ENCODE measurements at places on chromosomes 4 and X.

GRCh38 chr4:86921608-86922252 lies 13.1 kb upstream of the AFF1 start:
- no peak for DNase-seq

- no peak for DNase-seq
These were observed 149.2 kb downstream of the CBR4 start for GRCh38 chr4:168860827-168861226.

DNA sequence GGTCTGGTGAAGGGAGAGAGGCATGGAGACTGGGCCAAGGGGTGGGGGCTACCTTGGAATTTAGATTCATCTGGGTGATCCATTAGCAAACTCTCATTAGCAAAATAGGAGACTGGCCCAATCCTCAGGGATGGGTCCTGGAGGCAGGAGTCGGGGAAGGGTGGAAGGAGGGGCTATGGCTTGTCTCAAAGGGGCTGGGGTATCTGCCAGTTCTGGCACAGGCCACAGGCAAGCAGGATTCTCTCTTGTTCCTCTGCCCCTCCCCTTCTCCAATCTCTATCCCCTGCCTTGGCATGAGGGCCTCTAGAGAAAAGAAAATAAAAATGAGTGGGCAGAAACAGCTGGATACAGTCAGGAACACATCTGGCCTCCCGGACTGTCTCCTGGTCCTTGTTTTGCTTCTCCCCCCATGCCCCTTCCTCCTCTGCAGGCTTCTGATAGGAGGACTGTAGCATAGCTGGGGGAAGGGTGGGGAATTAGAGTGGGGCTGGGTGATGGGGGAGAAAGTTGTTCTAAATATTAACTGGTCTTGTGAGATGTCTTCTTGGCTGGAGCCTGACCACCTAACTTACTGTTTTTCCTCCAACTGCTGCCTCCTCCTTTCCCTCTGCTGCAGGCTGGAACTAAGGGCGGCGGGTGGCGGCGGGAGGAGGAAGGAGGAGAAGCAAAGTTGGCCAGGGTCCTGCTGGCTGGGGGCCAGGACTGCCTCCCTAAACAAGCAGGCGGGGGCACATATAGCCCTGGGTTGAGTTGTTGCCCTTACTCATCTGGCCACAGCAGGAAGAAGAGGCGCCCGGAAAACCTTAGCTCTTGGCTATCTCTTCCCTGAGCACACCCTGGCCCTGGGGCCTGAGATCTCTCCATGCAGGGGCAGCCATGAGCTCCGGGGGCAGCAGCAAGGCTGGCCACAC lies 53.3 kb upstream of the LAS1L start:
- no peak for DNase-seq

GRCh38 chrX:155819966-155820491 lies 61.1 kb upstream of the VAMP7 start:
- no peak for DNase-seq

DNA sequence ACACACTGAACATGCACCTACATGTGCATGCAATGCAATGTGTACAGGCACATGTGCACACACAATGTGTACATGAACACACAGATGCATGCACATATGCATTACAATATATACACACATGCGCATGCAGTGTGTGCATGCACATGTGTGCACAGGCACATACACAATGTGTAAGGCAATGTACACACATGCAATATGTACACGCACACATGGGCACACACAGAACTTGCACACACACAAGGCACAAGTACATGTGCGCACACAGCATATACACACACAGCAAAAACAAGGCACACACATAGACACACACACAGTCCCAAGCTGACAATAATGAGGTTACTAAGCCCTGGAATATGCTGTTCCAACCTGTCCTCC lies 76.3 kb downstream of the EVC2 start:
- DNase-seq = no peak

GRCh38 chrX:73868916-73869315 lies 305.9 kb downstream of the CHIC1 start:
- DNase-seq = no peak

GRCh38 chr4:98746936-98747335 lies 88.5 kb upstream of the TSPAN5 start:
- no peak for DNase-seq

- DNase-seq = no peak
These were observed 286.1 kb downstream of the DCHS2 start for GRCh38 chr4:154205471-154205870.

GRCh38 chrX:119667111-119667878 lies 25.7 kb downstream of the SEPTIN6 start:
- DNase-seq = no peak

- DNase-seq = no peak
These were observed 15.4 kb downstream of the NHS start for GRCh38 chrX:17390419-17390850.

- no peak for DNase-seq
These were observed 36.9 kb downstream of the GABRA4 start for GRCh38 chr4:46956451-46956850.

- DNase-seq = no peak
These were observed 2.5 kb downstream of the FGF5 start for GRCh38 chr4:80268936-80269335.

DNA sequence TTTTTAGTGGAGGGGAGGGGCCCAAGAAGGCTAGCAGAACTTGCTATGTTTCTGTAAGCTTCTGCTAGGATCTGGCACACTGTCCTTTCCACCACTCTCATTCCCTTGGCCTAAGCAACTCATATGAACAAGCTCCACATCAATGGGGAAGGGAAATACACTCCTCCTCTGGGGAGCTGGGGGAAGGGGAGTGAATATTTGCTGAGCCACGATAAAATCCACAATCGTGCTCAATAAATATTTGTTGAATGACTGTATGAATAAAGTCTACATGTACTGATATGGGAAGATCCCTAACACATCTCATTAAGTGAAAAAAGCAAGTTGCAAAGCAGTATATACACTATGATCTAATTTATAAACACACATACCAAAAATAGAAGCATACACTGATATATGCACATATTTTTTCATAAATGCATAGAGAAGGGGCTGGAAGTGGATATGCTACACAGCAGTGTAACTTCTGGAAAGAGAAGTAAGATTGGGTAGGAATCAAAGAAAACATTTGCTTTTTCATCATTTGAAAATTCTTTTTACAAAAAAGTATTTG lies 95.8 kb upstream of the EFHC2 start:
- DNase-seq = no peak

DNA sequence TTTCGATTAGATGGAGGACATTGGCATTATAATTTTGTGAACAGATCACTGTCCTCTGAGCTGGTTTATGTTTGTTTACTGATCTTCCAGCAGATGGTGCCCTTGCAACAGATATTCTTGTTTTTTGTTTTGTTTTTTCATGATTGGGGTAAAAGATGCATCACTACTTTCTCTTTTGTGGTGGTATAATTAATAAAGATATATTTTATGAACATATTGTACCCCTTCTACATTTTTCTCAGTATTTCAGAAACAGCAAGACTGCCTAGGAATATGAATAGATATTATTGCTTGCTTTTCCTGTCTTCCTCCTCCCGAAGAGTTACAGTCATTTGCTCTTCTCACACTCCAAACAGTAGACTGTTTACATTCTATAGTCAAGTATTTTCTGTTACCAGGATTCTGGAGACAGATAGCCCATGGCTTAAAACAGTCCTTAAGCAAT lies 905.2 kb downstream of the TRAM1L1 start:
- DNase-seq = no peak

DNA sequence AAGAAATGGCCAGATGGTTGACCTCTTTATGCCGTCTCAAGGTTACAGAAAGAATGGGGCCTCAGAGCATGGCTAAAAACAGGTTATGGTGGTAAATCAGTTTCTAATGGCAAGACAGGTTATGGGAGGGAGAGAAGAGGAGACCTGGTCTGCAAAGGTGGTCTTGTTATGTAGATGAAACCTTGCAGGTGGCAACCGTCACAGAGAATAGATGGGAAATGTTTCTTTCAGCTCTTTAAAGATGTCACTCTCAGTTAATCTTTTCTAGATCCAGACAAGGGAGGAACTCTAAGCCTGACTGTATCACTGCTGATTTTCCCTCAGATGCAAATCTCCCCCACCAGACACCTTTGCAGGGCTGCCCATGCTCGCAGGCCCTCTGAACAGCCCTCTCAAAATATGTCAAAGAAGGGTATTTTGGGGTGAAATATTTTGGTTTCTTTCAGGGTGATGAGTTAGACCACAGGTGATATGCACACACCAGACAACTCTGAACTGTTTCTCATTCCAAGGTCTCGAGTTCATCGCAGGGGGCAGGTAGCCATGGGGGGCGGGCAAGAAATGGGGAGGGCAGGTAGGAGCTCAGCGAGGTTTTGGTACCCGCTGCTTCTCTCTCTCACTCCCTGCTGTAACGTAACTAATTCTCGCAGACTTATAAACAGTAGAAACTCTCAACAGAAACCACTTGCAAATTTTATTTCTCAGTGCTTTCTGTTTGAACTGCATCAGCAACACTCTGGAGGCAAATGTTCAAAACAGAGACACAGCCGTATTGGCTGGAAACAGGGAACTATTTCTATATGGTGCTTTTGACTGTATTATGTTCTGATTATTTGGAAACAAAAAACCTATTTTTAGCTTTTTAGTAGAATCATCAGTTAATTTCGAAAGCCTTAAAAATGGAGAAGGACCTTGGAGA lies 32.4 kb downstream of the CASP3 start:
- peak; percentile 10 for DNase-seq

DNA sequence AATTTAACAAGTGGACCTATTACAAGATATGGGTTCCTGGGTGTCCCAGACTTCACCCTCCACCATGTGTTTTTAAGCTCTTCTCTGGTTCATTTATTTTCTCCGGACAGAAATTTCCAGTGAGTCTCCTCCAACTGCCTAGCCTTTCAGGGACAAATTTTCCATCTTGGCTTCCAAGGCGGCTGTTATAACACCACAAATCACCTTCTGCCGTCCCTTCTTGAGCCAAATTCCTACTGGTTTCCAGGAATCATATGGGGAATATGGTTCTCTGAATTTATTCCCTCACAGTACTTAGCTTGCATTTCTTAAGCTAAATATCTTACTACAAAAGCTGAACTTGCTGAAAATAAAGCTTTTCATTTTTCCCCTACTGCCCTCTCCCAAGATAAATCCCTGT lies 18.8 kb downstream of the NEXMIF start:
- DNase-seq = no peak

GRCh38 chr4:178672512-178672911 lies 1230.3 kb upstream of the AGA start:
- no peak for DNase-seq

DNA sequence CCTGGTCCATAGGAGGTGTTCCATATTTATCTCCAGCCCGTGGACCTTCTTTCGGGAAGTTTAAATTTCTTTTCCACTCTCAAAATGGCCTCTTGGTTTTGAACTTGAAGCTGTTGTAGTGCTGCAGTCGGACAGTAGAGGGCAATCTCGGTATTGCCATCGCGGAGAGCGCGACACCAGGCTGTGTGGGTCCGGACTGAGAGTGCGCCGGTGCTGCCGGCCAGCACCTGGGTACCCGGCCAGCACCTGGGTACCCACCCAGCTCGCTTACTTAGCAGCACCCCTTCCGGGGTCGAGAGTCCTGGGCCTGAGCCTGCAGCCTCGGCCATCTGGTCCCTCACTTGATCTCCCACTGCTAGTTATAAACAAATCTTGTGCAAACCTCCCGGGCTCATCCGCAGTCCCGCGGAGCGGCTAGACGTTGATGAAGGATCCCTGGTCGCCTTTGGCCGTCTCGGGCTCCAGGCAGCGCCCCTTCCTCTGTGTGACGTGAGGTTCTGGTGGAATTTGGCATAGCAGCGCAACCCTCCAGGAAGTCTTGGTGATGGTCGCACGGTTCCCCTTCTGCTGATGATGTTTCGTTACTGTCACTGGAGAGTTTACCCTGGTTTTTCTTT lies 18.0 kb downstream of the FAM9A start:
- no peak for DNase-seq

- DNase-seq = no peak
These were observed 43.0 kb upstream of the TAPT1 start for GRCh38 chr4:16269240-16269639.

DNA sequence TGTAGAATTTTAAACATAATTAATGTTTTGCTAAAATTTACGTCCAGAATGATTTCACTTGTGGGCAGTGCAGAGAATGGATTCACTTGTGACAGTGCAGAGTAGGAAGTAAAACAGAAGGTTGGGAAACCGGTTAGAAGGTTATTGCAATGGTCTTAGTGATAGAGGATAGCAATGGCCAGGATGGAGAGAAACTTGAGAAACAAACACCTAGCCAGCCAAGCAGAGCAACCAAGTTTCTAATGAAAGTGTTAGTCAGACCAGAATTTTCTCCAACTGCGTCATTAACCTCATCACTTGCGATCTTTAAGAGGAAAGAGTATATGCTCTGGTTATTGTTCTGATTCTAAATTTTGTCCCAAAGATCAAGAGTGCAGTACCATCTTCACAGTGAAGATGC lies 50.0 kb upstream of the TBC1D9 start:
- no peak for DNase-seq

DNA sequence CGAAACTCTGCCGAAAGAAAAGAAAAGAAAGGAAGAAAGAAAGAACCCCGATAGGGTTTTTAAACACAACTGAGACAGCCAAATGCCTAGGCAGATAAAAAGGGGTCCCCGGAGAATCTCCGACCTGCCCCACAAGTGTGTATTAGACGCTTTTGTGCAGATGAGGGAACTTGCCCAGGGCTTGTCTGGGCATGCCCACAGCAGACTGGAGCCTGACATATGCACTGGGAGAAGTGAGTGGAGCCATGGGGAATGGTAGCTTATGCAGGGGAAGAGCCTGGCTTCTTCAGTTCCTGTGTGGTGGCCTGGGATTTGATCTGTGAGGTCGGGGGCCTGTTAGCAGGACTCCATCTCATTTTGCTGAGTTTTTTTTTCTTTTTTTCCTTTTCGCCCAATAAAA lies 199.0 kb downstream of the GPC3 start:
- DNase-seq = no peak

- no peak for DNase-seq
These were observed 133.9 kb downstream of the UCHL1 start for GRCh38 chr4:41390661-41391060.

- no peak for DNase-seq
These were observed 52.5 kb upstream of the PROM1 start for GRCh38 chr4:16136311-16136710.

DNA sequence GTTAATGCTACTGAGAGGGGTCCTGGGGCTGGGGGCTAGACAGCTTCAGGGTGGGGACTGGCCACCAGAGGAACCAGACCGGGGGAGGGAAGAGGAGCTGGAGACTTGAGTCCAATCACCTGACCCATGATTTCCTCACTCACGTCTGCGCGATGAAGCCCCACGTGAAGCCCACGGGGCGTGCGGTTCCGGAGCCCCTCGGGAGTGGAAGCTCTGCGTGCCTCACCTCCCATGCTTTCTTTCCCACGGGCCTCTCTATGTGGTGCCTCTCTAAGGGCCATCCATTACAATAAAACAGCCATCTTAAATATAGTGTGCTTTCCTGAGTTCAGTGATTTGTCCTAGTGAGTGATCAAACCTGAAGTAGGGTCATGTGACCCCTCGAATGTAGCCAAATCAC lies 119.9 kb downstream of the ENPP6 start:
- no peak for DNase-seq

Data from GM12892 (cell line).